Left ventricle myocardium inferior (tissue), 1 donor: ENCODE measurements at places on chromosomes 11 and 22. TPM values are rescaled to one million over a fixed set of nuclear protein-coding genes. Genes with fewer than 3 reads are reported as not detected.

GRCh38 chr22:22061085-22062077 lies 78.8 kb upstream of the TOP3B start:
- H3K36me3 ChIP-seq = no peaks in the 10 kb centered on the region
- peaks cover 71% of the 10 kb centered on the region for H3K27me3 ChIP-seq
- peak overlapping the region; percentile 72 for H3K27ac ChIP-seq
- peak; percentile 24 for DNase-seq
- peaks cover 9% of the 10 kb centered on the region for H3K4me1 ChIP-seq

GRCh38 chr11:43989162-43989981 lies 46.9 kb downstream of the C11orf96 start:
- H3K27ac ChIP-seq = peak overlapping the region; percentile 88
- H3K4me3 ChIP-seq = no peak overlapping the region
- peaks cover 81% of the 10 kb centered on the region for H3K4me1 ChIP-seq

DNA sequence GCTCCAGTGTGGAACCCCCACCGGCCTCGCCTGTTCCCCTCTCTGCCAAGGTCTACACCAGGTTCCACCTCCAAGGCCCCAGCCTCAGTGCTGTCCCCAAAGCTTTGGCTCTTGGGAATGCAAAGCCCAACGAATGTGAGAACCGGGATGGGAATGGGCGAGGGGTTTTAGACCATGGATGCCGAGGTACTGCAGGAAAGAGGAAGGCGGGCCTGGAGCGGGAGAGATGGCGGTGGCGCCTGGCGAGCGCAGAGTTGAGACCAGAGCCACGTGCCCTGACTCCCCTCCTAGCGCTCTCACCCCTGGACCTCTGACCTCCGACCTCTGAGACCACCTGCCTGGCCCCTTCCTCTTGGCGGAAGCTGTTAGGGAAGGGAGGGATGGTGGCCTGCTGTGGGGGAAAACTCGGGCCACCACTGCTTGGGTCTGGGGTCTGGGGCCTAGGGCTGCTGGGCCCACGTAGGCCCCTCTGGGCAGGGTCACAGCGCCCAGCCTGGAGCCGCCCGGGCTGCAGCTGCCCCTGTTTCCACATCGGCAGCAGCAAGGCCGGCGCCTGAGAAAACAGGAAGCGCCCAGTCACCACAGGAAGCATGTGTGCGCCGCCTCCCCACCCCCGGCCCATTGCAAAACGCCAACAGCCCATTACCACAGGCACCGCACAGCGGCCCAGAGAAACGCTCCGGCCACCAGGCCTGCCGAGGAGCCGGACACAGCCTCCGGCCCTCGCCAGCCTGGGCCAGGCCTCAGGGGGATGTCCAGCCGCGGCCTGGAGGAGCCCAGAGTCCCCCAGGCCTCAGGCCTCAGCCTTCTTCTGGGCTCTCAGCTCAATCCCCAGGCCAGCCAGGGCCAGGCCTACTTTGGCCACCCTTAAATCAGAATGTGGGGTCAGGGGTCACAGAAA lies 13.8 kb upstream of the SLC39A13 start:
- H3K27ac ChIP-seq = peak overlapping the region; percentile 87
- H3K36me3 ChIP-seq = no peaks in the 10 kb centered on the region
- H3K27me3 ChIP-seq = no peaks in the 10 kb centered on the region
- peak; percentile 70 for DNase-seq

TMA7B gene
- total RNA-seq = not detected

AQP11 gene
- total RNA-seq = 0.69 TPM

TSSK2 gene
- not detected for total RNA-seq

GRCh38 chr11:115930291-115930690 lies 426.1 kb upstream of the CADM1 start:
- no peaks in the 10 kb centered on the region for H3K27me3 ChIP-seq
- peak overlapping the region; percentile 30 for H3K27ac ChIP-seq
- no peak for DNase-seq
- no peaks in the 10 kb centered on the region for H3K36me3 ChIP-seq
- H3K4me1 ChIP-seq = peaks cover 21% of the 10 kb centered on the region
- H3K4me3 ChIP-seq = no peak overlapping the region

MMP8 gene
- not detected for total RNA-seq

DNA sequence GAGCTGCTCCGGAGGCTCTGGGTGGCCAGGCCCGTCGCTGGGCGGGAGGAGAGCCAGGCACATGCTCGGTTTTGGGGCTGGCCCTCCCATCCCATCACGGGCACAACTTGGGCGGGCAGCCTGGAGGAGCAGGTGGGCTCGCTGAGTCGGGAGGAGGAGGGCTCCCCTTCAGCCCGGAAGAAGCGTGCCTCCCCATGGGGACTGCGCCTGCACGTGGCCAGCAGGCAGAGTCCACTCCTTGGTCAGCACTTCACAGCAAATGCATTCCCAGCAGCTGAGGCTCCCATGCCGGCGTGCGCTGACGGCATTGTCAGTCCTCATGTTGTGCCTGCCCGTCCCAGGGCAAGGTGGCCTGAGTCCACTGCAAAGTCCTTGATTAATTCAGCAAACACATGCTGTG lies 1281.7 kb downstream of the BRD1 start:
- no peaks in the 10 kb centered on the region for H3K4me1 ChIP-seq
- H3K27me3 ChIP-seq = peaks cover 78% of the 10 kb centered on the region
- H3K27ac ChIP-seq = no peak overlapping the region
- H3K36me3 ChIP-seq = no peaks in the 10 kb centered on the region
